ENCODE measurements at places on chromosomes 3 and 15. TPM values are rescaled to one million over a fixed set of nuclear protein-coding genes. Genes with fewer than 3 reads are reported as not detected.

DNA sequence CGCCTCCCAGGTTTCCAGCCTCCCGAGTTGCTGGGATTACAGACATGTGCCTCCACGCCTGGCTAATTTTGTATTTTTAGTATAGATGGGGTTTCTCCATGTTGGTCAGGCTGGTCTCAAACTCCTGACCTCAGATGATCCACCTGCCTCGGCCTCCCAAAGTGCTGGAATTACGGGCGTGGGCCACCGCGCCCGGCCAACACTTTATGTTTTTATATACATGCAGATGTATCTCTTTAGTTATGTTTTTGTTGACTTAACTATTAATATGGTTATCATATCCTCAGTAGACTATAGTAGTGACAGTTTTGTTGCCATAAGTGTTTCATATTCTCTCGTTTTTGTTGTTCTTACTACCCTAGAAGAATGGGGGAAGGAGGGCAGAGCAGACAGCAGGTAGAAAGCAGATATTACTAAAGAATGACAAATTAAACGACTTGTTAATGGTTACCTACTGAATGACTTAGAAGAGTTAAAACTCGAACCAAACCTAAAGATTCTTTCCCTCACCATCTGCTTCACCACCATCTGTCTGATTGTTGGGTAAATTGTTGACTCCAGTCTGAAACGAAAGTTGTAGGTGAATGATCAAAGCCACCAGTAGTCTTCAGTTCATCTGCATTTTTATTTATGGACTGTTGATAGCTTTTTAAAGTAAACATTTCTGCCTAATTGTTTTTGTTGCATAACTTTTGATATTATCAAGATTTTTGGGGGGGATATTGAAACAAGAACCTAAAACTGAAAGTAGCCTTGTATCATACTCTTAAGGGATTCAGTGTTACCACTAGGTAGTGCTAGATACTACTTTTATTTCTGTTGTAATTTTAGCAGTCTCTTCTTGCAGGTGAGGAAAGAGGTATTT lies 89.3 kb downstream of the RASA2 start:
- peaks cover 71% of the 10 kb centered on the region for H3K36me3 ChIP-seq
- H3K27ac ChIP-seq: no peak overlapping the region
- H3K4me1 ChIP-seq: no peaks in the 10 kb centered on the region
- peak; percentile 44 for DNase-seq
- no peaks in the 10 kb centered on the region for H3K27me3 ChIP-seq

GRCh38 chr3:150543128-150543527 lies 3.2 kb downstream of the SERP1 start:
- H3K36me3 ChIP-seq: peaks cover 25% of the 10 kb centered on the region
- H3K27me3 ChIP-seq: no peaks in the 10 kb centered on the region
- no peak for DNase-seq

- no peak for DNase-seq
- peaks cover 30% of the 10 kb centered on the region for H3K4me1 ChIP-seq
- no peak overlapping the region for H3K27ac ChIP-seq
- H3K27me3 ChIP-seq: no peaks in the 10 kb centered on the region
- no peak overlapping the region for H3K4me3 ChIP-seq
Measured at GRCh38 chr3:139530717-139531116, 8.8 kb downstream of the RBP1 start.

- H3K27ac ChIP-seq: no peak overlapping the region
- no peak overlapping the region for H3K4me3 ChIP-seq
- H3K36me3 ChIP-seq: peaks cover 87% of the 10 kb centered on the region
- H3K4me1 ChIP-seq: no peaks in the 10 kb centered on the region
Measured at GRCh38 chr3:44923632-44924456, 49.4 kb downstream of the TGM4 start.

GRCh38 chr3:154050216-154050615 lies 71.0 kb upstream of the ARHGEF26 start:
- no peaks in the 10 kb centered on the region for H3K27me3 ChIP-seq
- H3K4me1 ChIP-seq: no peaks in the 10 kb centered on the region
- DNase-seq: no peak
- H3K36me3 ChIP-seq: no peaks in the 10 kb centered on the region
- no peak overlapping the region for H3K4me3 ChIP-seq

- H3K4me1 ChIP-seq: no peaks in the 10 kb centered on the region
- no peak overlapping the region for H3K27ac ChIP-seq
- DNase-seq: peak; percentile 87
- H3K4me3 ChIP-seq: no peak overlapping the region
- H3K36me3 ChIP-seq: no peaks in the 10 kb centered on the region
Measured at GRCh38 chr3:68876112-68876713, 56.1 kb downstream of the TAFA4 start.

GRCh38 chr3:134485075-134485717 lies 589 bp downstream of the ANAPC13 start:
- DNase-seq: no peak
- no peaks in the 10 kb centered on the region for H3K27me3 ChIP-seq
- peak overlapping the region; percentile 68 for H3K4me3 ChIP-seq
- peaks cover 26% of the 10 kb centered on the region for H3K4me1 ChIP-seq

- H3K4me3 ChIP-seq: peak overlapping the region; percentile 19
- peaks cover 8% of the 10 kb centered on the region for H3K27me3 ChIP-seq
- H3K27ac ChIP-seq: no peak overlapping the region
- peaks cover 31% of the 10 kb centered on the region for H3K4me1 ChIP-seq
- DNase-seq: peak; percentile 42
Measured at GRCh38 chr3:50194903-50195500, 3.6 kb downstream of the GNAT1 start.

DNA sequence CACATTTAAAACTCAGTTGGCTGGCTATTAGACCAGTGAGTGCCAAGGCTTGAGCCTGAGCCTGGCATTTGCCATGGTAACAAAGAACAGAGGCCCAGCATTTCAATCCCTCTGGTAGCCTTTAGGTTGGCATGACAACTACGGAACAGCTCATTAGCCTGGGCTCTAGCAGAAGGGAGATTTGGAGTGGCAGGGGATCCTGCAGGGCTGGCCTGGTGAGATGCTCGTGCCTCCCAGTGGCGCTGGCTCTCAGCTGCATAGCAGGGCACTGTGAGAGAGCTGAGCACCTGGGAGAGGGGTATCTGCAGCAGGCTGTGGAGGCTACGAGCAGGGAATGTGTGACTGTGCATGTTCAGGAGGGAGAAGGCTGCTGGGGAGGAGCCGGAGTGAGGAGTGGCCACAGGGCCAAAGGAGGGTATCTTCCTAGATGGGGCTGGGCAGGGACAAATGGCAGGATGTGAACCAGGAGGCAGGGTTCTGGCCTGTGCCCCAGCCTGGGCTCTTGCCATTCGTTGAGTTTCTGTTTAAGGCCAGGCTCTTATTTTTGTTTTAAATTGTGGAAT lies 5.6 kb upstream of the ABTB1 start:
- H3K4me1 ChIP-seq: peaks cover 9% of the 10 kb centered on the region
- no peak for DNase-seq
- no peak overlapping the region for H3K27ac ChIP-seq
- H3K36me3 ChIP-seq: no peaks in the 10 kb centered on the region

GRCh38 chr15:82535566-82536408 lies 4.5 kb downstream of the RPS17 start:
- H3K4me1 ChIP-seq: peaks cover 12% of the 10 kb centered on the region
- H3K27me3 ChIP-seq: no peaks in the 10 kb centered on the region
- H3K36me3 ChIP-seq: peaks cover 73% of the 10 kb centered on the region

- H3K4me1 ChIP-seq: peaks cover 20% of the 10 kb centered on the region
- no peaks in the 10 kb centered on the region for H3K27me3 ChIP-seq
- H3K27ac ChIP-seq: no peak overlapping the region
- no peak for DNase-seq
- H3K4me3 ChIP-seq: no peak overlapping the region
Measured at GRCh38 chr3:64184621-64185020, 40.6 kb downstream of the PRICKLE2 start.

GRCh38 chr3:72535772-72536171 lies 312.5 kb downstream of the SHQ1 start:
- DNase-seq: peak; percentile 38
- H3K4me1 ChIP-seq: no peaks in the 10 kb centered on the region
- no peaks in the 10 kb centered on the region for H3K36me3 ChIP-seq
- H3K27ac ChIP-seq: no peak overlapping the region

GRCh38 chr15:51229907-51230330 lies 108.5 kb downstream of the CYP19A1 start:
- peak; percentile 59 for DNase-seq
- H3K4me1 ChIP-seq: no peaks in the 10 kb centered on the region
- H3K36me3 ChIP-seq: no peaks in the 10 kb centered on the region
- H3K27ac ChIP-seq: no peak overlapping the region
- no peak overlapping the region for H3K4me3 ChIP-seq

DNA sequence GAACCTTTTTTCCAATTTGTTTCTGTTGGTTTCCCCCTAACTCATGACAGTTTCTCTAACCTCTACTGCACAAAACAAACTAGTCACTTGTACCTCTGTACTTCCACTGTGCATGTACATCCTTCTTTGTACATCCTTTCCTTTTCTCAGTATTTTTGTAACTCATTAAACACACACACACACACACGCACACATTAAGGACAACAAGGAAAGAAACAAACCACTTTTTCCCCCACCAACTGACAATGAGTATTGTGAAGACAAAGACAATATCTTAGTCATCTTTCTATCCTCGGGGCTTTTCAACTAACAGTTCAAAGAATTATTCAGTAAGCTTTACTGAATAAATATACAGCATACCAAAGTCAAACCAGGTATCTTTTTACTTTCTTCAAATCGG lies 170.5 kb downstream of the VPS13C start:
- no peak overlapping the region for H3K27ac ChIP-seq
- no peak overlapping the region for H3K4me3 ChIP-seq
- H3K27me3 ChIP-seq: no peaks in the 10 kb centered on the region
- peaks cover 5% of the 10 kb centered on the region for H3K36me3 ChIP-seq

- no peaks in the 10 kb centered on the region for H3K36me3 ChIP-seq
- no peaks in the 10 kb centered on the region for H3K27me3 ChIP-seq
- DNase-seq: no peak
- peak overlapping the region; percentile 39 for H3K27ac ChIP-seq
- H3K4me1 ChIP-seq: peaks cover 10% of the 10 kb centered on the region
Measured at GRCh38 chr15:63905558-63906265, 72.0 kb upstream of the HERC1 start.

DNA sequence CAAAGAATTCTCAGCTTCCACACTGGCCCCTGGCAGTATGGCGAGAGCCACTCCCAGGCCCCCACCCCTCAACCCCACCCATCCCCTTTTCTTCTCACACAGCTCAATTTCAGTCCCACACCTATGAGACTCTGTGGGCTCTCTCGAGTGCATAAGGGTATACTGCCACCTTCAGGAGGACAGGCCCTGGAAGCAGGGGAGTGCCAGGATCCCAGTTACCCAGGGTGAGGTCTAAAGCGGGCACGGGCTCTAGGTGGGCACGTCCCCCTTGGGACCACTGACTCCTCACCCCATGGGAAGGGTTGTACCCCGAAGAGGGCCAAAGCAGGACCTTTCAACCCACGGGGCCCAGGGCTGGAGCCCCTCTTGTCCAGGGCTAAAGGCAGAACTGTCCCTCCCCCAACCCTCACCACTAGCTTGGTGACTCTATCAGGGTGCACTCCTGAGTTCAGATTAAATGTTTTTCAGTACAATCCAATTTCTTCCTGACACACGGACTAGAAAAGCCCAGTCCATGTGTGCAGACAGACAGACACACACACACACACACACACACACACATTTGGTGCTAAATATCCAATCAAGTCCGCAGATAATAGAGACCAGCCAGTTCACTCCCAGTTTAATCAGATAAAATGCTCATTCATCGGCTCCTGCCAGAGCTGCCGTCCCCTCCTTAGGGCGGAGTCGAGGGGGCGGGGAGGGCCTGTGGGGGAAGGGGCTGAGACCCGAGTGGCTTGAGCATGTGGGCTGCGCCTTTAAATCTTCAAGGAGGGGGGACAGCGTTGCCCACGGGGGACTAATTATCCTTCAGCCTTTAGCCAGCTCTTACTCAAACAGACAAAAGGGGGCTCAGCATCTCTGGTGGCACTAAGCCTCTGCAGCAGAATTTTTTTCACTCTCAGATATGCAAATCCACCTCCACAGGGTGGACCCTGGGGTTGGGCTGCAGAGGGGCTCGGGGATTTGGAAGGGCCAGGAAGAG lies 59.3 kb downstream of the CYP11A1 start:
- H3K27me3 ChIP-seq: peaks cover 25% of the 10 kb centered on the region
- no peak overlapping the region for H3K27ac ChIP-seq
- no peaks in the 10 kb centered on the region for H3K4me1 ChIP-seq
- DNase-seq: peak; percentile 87

GRCh38 chr3:71090207-71090606 lies 493.3 kb downstream of the FOXP1 start:
- no peak overlapping the region for H3K4me3 ChIP-seq
- H3K4me1 ChIP-seq: peaks cover 10% of the 10 kb centered on the region
- H3K36me3 ChIP-seq: no peaks in the 10 kb centered on the region
- no peak overlapping the region for H3K27ac ChIP-seq
- H3K27me3 ChIP-seq: no peaks in the 10 kb centered on the region

GRCh38 chr3:123834631-123835030 lies 49.5 kb downstream of the MYLK start:
- no peaks in the 10 kb centered on the region for H3K36me3 ChIP-seq
- no peak for DNase-seq

GRCh38 chr3:12886106-12886679 lies 44.8 kb upstream of the RPL32 start:
- no peak for DNase-seq
- no peak overlapping the region for H3K27ac ChIP-seq
- no peak overlapping the region for H3K4me3 ChIP-seq
- H3K36me3 ChIP-seq: no peaks in the 10 kb centered on the region

DNA sequence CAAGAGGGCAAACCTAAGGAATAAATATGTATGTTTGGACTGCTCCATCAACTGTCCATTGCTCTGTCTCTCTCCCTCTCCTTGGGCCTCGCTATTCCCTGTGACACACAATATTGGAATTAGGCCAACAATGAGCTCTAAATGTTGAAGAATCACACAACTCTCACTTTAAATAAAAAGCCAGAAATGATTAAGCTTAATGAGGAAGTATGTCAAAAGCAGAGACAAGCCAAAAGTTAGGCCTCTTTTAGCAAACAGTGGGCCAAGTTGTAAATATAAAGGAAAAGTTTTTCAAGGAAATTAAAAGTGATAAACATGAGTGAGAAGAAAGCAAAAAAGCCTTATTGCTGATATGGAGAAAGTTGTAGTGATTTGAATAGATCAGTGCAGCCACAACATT lies 141.0 kb downstream of the VGLL3 start:
- no peaks in the 10 kb centered on the region for H3K36me3 ChIP-seq
- no peaks in the 10 kb centered on the region for H3K27me3 ChIP-seq
- no peaks in the 10 kb centered on the region for H3K4me1 ChIP-seq
- no peak for DNase-seq

- no peaks in the 10 kb centered on the region for H3K27me3 ChIP-seq
- H3K27ac ChIP-seq: no peak overlapping the region
- no peak overlapping the region for H3K4me3 ChIP-seq
- no peaks in the 10 kb centered on the region for H3K36me3 ChIP-seq
- no peak for DNase-seq
Measured at GRCh38 chr15:85463276-85463892, 83.0 kb downstream of the AKAP13 start.

ZNF660 gene
- total RNA-seq: 12.5 TPM

STIMATE gene
- total RNA-seq: 14.7 TPM

ATP2B2 gene
- total RNA-seq: not detected

AMIGO3 gene
- not detected for total RNA-seq

EBLN2 gene
- total RNA-seq: not detected

PRR20G gene
- not detected for total RNA-seq

SEMA5B gene
- 27.2 TPM for total RNA-seq

SKOR1 gene
- 0.92 TPM for total RNA-seq

EXD1 gene
- not detected for total RNA-seq

ZBTB38 gene
- total RNA-seq: 81.3 TPM
